Natural killer cell (primary cell): ENCODE measurements at places on chromosomes 2 and 18. TPM values are rescaled to one million over a fixed set of nuclear protein-coding genes. Genes with fewer than 3 reads are reported as not detected.

GRCh38 chr2:6370753-6371551, 494.8 kb downstream of the CMPK2 start:
- H3K27me3 ChIP-seq = no peaks in the 10 kb centered on the region
- no peak for DNase-seq
- no peak overlapping the region for H3K27ac ChIP-seq

DNA sequence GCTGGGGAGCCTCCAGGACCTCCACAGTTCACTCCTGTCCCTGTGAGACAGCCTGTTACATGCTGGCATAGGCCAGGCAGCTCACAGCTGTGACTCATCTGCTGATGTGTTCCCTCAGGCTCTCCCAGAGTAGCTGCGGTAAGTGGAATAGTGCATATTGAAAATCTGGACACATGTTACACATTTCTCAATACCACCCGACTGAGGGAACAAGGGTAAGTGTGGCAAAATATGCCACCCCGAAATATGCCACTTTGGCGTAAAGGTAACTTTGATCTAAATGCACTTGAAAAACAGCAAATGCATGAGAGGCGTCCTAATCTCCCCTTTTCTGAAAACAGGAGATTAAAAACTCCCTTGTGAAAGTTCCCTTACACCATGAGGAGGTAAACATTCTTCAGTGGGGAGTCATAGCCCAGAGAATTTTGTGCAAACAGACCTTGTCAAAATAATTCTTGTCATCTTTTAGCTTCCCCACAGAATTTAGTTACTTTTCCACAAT, 557.9 kb downstream of the CCDC85A start:
- no peaks in the 10 kb centered on the region for H3K4me1 ChIP-seq
- H3K36me3 ChIP-seq = no peaks in the 10 kb centered on the region
- H3K27me3 ChIP-seq = no peaks in the 10 kb centered on the region
- H3K4me3 ChIP-seq = no peak overlapping the region
- H3K27ac ChIP-seq = no peak overlapping the region

- no peaks in the 10 kb centered on the region for H3K36me3 ChIP-seq
- no peak overlapping the region for H3K4me3 ChIP-seq
- no peak for DNase-seq
- no peak overlapping the region for H3K27ac ChIP-seq
- no peaks in the 10 kb centered on the region for H3K27me3 ChIP-seq
These were observed 15.8 kb upstream of the VWC2L start for GRCh38 chr2:214395040-214395439.

DNA sequence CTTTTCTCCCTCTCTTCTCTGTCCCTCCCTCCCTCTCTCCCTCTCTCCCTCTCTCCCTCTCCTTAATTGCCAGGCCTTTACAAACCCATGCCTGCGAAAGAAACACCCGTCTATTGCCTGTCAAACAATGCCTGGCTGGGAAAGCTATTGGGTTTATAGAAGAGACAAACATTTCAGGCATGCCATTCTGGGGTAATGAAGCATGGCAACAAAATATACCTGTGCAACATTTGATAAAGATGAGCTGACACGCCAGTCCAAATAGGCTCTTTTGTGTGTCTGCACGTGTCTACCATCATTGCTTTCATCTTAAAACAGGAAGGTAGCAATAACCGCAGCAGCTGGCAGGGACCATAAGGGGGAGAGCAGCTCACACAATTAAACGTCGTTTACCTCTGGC, 282.1 kb downstream of the ZNF516 start:
- no peak overlapping the region for H3K27ac ChIP-seq
- no peak for DNase-seq
- no peak overlapping the region for H3K4me3 ChIP-seq
- no peaks in the 10 kb centered on the region for H3K4me1 ChIP-seq
- H3K36me3 ChIP-seq = no peaks in the 10 kb centered on the region

TCF7L1 gene
- total RNA-seq = not detected

GRCh38 chr2:118047380-118047826, 33.5 kb upstream of the CCDC93 start:
- H3K27me3 ChIP-seq = peaks cover 17% of the 10 kb centered on the region
- no peaks in the 10 kb centered on the region for H3K36me3 ChIP-seq
- DNase-seq = no peak
